ENCODE measurements at places on chromosomes 11 and 22.

GRCh38 chr22:39139933-39140332, 12.5 kb downstream of the CBX7 start:
- DNase-seq, result no peak

- DNase-seq, result no peak
These were observed 76.7 kb downstream of the SVIP start for GRCh38 chr11:22752908-22753310.

DNA sequence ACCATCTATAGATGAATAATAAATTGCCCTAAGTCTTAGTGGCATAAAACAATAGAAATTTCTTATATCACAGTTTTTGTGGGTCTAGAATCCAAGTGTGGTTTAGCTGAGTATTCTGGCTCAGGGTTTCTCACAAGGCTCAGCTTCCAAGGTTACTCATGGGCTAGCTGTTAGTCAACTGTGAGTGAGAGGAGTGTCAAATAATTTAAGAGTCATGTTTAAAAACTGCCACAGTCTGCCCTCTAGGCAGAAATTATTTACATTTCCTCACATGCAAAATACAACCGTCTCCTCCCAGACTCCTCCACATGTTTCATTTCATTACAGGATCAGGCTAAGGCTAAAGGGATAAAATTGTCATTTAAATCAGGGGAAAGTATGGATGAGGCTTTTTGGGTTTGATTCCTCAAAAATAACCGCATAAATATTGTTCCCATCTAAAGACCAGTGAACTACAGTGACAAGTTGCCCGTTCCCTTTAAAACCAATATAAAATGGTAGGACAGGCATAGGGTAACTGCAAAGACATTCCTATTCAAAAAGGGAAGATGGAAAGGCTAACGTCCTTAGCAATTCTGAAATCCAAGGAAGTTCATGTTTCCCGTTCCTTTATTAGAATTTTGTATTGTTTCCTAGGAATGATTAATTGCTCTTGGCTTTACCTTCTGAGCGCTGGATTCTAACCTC, 324.3 kb downstream of the DYNC2H1 start:
- DNase-seq, result no peak

DNA sequence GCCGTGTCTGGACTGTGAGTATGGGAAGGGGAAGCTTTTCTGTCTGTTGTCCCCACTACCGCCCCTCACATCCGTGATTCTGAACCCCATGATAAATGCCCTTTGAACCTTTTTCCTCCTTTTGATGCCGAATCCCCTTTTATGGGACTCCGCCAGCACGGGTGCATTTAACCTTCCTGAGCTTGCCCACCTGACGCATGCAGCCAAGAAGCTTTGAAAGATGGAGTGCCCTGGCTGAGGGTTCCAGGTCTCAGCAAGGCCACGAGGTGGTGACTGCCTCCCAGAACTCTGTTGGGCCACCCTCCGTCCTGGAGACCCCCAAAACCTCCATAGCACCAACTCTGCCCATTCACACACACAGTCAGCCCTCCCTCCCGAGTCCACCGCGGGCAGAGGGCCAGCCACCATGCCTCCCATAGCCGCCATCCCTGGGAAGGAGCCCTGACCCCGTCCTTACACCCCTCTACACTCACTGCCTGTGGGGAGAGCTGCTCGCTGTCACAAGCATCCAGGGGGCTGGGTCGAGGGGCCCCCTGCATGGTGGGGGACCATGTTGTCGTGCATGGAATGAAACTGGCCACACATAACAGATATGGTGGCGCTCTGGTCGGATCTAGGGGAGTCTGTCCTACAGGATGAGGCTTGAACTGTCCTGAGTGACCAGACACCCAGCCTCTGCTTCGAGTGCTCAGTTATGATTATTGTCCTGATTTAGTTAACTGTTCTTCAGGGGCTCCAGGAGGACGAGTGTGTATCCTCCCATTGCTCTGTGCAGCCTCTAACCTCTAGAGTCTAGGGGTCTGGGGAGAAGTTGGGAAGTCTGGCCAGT, 822 bp upstream of the COMT start:
- no peak for DNase-seq

- no peak for DNase-seq
These were observed 7.0 kb upstream of the PRSS23 start for GRCh38 chr11:86793307-86793706.

DNA sequence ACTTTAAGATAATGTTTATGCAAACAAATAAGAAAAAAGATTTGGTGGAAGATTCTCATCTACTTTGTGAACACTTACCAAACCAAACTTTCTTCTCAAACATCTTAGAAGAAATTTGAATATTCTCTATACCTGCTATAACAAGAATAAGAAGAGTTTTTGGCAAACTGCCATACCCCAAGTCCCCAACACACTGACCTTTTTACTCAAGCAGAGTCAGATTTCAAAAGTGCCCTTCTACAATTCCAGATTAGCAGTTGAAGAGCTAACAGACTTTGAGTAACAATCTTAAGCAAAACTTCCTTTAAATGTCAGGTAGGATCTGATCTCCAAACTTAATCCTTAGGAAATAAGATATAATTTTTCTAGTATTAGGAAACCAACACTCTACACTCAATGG, 33.9 kb downstream of the TSG101 start:
- no peak for DNase-seq

DNA sequence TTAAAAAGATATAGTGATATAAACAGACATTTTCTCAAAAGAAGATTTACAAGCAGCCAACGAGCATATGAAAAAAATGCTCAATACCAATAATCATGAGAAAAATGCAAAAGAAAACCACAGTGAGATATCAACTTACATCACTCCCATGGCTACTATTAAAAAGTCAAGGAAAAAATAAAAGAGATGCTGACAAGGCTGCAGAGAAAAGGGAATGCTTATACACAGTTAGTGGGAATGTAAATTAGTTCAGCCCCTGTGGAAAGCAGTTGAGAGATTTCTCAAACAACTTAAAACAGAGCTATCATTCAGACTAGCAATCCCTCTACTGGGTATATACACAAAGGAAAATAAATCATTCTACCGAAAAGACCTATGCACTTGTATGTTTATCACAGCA, 97.1 kb upstream of the CARD18 start:
- DNase-seq, result no peak

DNA sequence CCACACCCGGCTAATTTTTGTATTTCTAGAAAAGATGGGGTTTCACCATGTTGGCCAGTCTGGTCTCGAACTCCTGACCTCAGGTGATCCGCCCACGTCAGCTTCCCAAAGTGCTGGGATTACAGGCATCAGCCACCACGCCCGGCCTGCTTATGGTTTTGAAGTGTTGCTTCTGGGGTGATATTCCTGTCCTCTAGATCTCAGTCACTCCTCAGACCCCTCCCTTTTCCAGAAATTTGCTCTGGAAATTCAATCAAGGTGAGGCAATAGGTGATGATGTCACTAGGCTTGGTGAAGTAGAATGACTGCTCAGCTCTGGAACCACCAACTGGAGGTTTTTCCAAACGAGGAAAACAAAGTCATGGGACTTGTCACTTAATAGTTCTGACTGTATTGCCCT, 36.6 kb upstream of the CREB3L1 start:
- DNase-seq, result no peak

- DNase-seq, result no peak
These were observed 63.8 kb downstream of the IGLL1 start for GRCh38 chr22:23516304-23516703.

GRCh38 chr22:26671317-26672059, 14.1 kb downstream of the MIAT start:
- DNase-seq, result no peak

DNA sequence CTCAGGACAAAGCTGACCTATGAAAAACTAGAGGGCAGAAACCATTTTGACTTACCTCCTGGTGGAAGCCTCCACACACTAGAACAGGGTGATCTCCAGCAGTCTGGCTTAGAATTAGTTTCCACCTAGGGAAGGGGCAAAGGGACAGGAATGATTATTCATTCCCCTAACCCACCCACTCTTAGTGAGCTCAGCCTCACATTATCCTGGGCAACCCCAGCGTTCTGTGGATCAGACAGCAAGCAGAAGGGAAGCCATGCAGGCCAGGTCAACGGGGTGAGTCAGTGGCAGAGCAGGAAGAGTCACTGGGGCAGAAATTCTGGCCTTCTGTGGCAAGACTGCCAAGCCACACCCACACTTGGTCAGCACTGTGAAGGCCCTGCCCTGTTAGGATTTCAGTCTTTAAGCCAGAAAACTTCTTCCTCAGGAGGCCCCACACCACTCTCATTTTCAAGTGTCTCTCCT, 10.5 kb downstream of the NUMA1 start:
- peak; percentile 26 for DNase-seq

DNA sequence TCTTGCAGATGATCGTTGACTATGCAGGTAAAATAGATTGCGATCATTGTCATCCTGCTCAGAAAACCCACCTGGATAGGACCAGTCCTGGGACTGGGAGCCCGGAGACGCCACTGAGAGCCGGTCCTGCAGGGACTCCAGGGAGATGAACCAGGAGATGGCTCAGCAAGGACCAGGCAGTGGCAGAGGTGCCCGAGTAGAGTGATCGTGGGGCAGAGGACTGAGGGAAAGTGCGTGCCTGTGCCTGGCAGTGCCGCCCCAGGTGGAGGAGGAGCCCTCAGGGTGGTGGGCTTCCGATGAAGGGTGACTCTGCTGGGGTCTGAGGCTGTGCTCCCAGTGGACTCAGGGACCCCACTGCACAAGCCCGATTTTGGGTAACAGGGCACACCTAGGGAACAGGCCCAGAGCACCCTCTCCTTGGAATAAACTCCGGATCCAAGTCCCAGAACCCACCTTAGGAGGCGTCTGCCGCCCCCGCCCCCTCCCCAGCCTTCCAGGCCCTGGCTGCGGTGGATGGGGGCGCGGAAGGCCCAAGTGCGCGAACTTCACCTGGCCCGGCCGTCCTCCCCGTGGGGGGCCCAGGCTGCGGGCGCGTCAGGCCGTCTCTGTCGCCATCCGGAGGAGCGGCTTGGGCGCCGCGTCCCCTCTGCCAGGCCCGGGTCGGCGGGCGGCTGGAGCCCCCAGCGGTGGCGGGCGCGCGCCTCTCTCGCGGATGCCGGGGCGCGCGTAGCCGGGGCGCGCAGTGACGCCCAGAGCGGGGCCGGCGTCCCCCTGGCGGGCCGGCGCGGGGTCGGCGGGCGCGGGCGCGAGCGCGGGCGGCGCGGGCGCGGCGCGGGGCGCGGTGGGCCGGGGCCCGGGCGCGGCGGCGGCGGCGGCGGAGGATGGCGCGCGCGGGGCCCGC, 1338.8 kb downstream of the BRD1 start:
- no peak for DNase-seq

GRCh38 chr11:67409261-67409666, 5.4 kb downstream of the TBC1D10C start:
- DNase-seq, result peak; percentile 70

DNA sequence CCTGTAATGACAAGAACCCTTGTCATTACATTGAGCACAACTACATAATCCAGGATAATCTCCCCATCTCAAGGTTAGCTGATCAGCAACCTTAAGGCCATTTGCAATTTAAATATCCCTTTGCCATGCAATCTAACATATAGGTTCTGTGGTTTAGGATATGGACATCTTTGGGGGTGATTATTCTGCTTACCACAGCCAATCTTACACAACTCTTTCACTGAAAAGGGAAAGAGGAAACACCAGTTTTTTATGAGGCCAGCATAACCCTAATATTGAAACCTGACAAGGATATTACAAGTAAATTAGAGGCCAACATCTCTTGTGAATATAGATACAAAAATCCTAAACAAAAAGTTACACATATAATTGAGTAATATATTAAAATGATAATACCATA, 78.5 kb downstream of the CYP2R1 start:
- DNase-seq, result no peak

DNA sequence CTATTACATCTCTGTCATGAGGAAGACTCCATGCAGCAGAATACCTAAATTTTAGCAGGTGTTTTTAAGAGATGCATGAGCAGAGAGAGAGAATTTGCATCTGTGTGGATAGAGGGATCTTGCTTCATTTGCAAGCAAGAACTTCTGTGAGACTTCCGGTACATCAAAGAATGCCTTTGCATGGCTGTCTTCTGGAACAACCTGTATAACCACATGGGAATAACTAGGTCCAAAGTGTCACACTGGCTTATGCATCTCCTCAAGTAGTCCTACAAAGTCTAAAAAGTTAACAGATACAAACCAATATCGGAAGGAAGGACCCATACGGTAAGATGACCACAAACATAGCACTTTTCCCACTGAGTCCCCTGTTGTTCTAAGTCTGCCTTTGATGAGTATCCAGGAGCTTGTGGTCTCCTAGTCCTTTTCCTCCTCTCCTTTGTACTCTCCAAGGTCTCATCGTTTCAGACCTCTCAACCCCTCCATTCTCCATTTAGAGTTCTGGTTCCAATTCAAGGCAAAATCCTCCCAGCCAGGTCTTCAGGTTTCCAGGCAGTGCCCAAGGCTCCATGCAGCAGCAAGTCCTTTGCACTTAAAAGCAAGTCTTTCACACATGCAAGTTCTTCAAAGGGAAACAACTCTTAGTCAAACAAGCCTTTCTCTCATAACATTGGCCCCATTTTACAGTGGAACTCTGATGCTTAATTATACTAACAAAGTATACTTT, 581.7 kb upstream of the ARHGAP42 start:
- DNase-seq, result no peak

DNA sequence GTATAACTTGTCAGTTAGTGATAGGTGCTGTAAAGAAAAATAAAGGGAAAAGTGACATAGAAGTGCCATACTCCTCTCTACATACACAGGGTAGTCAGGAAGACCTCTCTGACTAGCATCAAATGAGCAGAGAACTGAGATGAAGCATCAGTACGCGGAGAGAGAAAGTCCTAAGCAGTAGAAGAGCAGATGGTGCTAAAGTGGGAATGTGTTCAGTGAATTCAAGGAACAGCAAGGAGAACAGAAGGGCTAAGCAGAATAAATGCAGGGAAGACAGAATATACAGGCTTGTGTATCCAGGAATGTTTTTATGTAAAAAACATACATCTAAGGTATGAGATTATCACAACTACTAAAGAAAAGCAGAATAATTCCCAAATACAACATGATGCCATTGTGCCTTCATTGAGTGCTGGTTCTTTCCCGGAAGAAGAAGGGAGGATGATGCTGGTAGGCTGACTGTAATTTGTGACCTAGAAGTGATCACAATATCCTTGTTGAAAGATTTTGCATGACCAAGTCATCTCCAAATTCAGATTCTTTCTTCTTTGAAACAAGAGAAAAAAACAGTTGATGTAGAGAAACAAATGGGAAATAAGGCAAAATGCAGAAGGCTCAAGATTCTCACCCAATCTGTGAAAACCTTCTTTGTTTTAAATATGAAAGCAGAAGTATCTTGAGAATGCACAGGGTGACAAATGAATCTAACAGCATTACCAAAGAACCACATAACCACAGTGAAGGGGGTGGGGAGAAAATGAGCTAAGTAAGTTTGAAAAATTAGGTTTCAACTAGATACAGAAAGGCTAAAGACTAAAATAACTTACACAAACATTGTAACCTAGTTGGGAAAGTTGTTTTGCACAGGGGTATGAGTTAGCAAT, 20.5 kb downstream of the MRE11 start:
- DNase-seq, result peak; percentile 57

DNA sequence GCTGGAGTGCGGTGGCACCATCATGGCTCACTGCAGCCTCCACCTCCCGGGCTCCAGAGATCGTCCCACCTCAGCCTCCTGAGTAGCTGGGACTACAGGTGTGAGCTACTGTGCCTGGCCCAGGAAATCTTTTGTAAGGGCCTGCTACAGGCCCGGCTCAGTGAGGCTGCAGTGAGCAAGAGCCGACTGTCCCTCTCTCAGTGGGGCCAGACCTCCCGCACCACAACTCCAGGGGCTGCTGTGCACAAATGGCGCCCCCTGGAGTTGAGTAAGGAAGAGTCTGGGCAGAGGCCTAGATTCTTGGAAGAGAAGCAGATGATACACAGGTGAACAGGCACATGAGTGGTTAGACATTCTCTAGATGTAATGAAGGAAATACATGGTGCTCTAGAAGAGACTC, 7.0 kb downstream of the SERHL2 start:
- DNase-seq, result peak; percentile 4

All from GDM1 (cell line).